Foreskin melanocyte (primary cell): ENCODE measurements at places on chromosomes 16 and 17.

GRCh38 chr16:11621539-11621919 lies 34.8 kb upstream of the LITAF start:
- no peak for DNase-seq

- DNase-seq = no peak
Measured at GRCh38 chr16:11615748-11616447, 29.2 kb upstream of the LITAF start.

DNA sequence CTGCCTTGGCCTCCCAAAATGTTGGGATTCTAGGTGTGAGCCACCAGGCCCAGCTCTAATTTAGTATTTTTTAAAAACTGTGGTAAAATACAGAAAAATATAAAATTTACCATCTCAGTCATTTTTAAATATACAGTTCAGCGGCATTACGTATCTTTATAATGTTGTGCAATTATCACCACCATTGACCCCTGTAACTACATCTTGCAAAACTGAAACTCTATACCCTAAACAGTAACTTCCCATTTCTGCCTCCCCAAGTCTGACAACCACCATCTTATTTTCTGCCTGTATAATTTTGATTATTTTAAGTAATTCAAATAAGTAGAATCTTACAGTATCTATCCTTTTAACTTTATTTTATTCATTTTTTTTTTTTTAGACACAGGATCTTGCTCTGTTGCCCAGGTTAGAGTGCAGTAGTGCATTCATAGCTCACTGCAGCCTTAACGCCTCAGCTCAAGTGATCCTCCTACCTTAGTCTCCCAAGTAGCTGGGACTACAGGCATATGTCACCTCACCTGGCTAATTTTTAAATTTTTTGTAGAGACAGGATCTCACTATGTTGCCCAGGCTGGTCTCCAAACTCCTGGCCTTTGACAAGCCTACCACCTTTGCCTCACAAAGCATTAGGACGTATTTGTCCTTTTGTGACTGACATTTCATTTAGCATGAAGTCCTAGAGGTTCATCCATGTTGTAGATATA lies 10.9 kb upstream of the GGA2 start:
- no peak for DNase-seq

DNA sequence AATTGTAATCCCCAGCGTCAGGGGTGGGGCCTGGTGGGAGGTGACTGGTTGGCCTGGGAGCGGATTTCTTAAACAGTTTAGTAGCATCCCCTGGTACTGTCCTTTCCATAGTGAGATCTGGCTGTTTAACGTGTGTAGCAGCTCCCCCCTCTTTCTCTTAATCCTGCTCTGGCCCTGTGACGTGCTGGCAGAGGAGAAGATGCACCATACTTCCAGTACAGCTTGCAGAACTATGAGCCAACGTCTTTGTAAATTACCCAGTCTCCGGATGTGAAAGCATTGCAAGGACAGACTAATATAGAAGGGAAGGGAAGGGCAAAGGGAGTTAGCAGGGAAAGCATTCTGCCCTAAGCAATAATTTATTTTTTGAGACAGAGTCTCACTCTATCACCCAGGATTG lies 83.9 kb downstream of the RMI2 start:
- DNase-seq = no peak

- DNase-seq = no peak
Measured at GRCh38 chr16:29684679-29685078, 5.7 kb downstream of the QPRT start.

DNA sequence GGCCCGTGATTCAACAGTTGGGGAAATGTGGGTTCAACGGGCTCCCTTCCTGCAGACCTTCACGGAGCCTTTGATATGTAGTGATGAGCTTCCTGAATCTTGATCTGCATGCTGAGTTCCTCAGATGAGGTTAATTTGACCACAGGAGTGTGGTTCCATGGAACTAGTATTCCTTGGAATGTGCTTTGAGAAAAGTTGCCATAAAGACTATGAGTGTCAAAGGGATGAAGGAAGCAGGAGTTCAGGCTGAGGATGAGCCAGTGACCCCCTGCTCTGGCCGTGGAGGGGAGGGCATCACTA lies 229.2 kb downstream of the MSI2 start:
- no peak for DNase-seq

GRCh38 chr16:10206215-10206614 lies 24.0 kb upstream of the GRIN2A start:
- no peak for DNase-seq

- DNase-seq = no peak
Measured at GRCh38 chr16:85449885-85450245, 163.3 kb upstream of the GSE1 start.

- no peak for DNase-seq
Measured at GRCh38 chr17:43986225-43986981, 18.0 kb upstream of the NAGS start.

DNA sequence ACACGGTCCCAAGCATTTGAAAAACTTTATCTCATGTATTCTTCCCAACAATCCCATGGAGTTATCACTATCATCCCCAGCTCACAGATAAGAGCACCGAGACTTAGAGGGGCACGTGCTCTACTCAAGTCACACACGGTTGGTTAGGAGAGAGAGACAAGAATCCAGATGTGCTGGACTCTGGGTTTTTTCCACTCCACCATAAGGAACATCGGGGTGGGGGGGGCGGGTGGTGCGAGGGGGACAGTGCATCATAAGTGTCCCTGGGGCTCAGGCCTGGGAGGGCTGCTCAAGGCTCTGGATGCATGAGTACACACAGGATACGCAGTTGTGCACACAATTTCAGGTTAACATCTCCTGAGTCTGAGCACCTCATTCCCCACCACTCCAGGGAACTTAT lies 7.4 kb downstream of the CDC42EP4 start:
- DNase-seq = no peak

GRCh38 chr17:57608369-57609124 lies 136.6 kb downstream of the CCDC182 start:
- no peak for DNase-seq

DNA sequence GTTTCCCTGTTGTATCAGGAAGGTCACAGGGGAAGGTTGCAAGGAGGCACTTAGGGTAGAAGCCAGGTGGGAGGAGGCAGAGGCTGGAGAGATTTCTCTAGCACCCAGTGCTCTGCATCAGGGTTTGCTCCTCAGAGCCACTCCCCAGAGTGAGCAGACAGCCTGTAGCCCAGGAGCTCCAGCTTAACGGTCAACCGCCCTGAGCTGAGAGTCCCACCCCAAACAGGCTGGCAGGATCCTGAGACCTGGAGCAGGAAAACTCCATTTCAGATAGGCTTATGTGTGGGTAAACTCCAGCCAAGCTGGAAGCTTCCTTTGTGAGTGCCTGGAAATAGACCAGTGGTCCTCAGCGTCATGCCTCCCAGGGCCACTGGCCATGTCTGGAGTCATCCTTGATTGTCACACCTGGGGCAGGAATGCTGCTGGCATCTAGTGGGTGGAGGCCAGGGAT lies 37.9 kb downstream of the MPRIP start:
- no peak for DNase-seq

DNA sequence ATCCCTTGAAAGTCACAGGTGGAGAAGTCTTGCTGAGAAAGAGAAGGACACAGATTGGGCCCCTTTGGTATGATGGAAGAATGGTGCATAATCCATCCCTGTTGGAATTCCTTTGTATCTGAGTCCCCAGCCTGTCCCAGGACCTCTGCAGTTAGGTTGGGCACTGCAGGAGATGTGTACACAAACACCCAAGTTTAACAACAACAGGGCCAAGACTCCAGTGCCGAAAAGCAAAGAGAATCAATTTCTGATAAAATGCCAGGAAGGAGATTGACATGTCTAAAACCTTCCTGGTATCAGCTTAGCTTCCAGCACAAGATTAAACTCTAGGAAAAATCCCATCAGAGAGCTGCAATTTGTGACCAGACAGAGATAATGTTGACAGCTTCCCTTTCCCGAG lies 32.9 kb downstream of the KATNIP start:
- DNase-seq = no peak

- DNase-seq = no peak
Measured at GRCh38 chr17:38561416-38562214, 44.1 kb downstream of the SRCIN1 start.

- no peak for DNase-seq
Measured at GRCh38 chr17:78233678-78234077, 2.2 kb downstream of the TMEM235 start.

GRCh38 chr16:88368994-88369393 lies 13.8 kb upstream of the ZNF469 start:
- DNase-seq = no peak
